Activated CD4-positive, alpha-beta T cell treated with anti-CD3 and anti-CD28 coated beads, Interleukin-2, amount 50 U/mL, for 16 hours (primary cell): ENCODE measurements at places on chromosomes 6 and 20.

DNA sequence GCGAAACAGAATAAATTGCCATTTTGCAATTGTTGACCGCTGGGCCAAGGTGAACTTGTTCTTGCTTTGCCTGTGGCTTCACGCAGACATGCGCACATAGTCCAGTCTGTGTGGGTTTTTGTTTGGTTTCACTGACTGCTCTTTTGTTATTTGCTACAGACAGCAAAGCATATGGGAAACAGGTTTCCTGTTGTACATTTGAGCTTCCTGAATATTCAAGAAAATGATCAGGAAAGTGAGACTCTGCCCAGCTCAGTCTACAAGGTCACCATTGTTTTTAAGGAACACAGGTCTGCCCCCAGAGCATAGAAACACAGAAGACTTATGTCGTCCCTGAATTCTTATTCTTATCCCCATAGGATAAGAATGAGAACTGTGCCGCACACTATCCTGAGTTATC, 55.6 kb downstream of the SASH1 start:
- no peak for DNase-seq

GRCh38 chr6:9799582-9799981, 615.3 kb downstream of the TFAP2A start:
- DNase-seq: no peak

- no peak for DNase-seq
These were observed 73.4 kb downstream of the REPS1 start for GRCh38 chr6:138914701-138915100.

- DNase-seq: no peak
These were observed 22.6 kb upstream of the CRISP1 start for GRCh38 chr6:49888742-49889431.

GRCh38 chr20:25398376-25399036, 7.9 kb upstream of the ABHD12 start:
- DNase-seq: no peak

GRCh38 chr20:57753332-57754164, 43.7 kb upstream of the PMEPA1 start:
- DNase-seq: no peak

DNA sequence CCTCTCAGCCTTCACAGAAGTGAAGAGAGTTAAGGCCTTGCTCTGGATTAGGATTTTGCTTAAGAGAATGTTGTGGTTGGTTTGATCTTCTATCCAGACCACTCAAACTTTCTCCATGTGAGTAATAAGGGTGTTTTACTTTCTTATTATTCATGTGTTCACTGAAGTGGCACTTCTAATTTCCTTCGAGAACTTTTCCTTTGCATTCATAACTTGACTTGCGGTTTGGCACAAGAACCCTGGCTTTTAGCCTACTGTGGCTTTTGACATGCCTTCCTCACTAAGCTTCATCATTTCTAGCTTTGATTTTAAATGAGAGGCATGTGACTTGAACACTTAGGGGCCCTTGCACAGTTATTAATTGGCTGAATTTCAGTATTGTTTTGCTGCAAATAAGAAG, 166.1 kb upstream of the OPRM1 start:
- DNase-seq: peak; percentile 40

- DNase-seq: peak; percentile 35
These were observed 74.8 kb upstream of the TOP1 start for GRCh38 chr20:40953856-40954255.

GRCh38 chr6:153368131-153368530, 237.0 kb upstream of the RGS17 start:
- no peak for DNase-seq
